ENCODE measurements at places on chromosomes 7 and 10.

GRCh38 chr10:6738112-6738768 is 158.2 kb upstream of the PRKCQ start:
- no peak for DNase-seq

DNA sequence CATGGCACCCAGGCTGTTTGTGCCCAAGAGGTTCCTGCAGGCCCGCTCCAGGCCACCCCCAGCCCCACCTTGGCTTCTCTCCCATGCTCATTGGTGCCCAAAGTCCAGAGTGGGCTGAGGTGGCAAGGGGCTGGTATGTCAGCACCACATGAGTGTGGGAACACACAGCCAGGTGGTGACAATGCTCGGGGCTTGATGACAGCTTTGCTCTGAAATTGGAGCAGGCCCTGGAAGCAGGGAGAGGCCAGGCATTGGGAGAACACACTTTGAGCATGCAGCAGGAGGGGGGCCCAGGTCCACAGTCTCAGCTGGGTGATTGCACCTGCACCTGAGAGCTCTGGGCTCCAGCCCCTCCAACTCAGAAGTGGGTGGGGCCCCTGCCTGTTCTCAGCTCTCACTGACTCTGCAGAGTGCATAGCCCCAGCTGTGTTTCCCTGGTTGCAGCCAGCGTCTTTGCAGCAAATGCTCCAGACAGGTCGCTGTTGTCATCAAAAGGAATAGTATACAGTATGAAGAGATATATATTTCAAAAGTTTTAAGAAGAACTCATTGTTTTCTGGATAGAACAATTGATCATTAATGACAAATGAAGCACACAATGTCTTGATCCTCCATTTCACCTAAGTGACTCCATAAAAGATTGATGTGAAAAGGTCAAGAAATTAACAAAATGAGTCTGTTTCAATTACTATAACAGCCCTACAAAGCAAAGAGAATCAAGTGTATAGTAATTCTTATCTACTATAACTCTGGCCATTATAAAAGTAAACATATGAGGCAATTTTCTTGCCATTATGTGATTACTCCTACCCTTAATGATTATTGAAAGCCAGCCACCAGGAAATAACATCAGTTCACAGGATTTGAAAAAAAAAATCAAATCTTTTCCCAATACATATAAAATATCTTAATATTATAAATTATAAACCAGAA is 848.1 kb downstream of the PCDH15 start:
- DNase-seq, result no peak

GRCh38 chr10:72658696-72659400 is 33.0 kb upstream of the MICU1 start:
- DNase-seq, result no peak

- no peak for DNase-seq
Observed at GRCh38 chr10:113162960-113163359, 212.9 kb downstream of the TCF7L2 start.

- no peak for DNase-seq
Observed at GRCh38 chr10:44066527-44067255, 318.2 kb downstream of the CXCL12 start.
